ENCODE measurements at places on chromosomes 1 and 21. TPM values are rescaled to one million over a fixed set of nuclear protein-coding genes. Genes with fewer than 3 reads are reported as not detected.

The NTMT2 gene
- not detected for total RNA-seq

The TSPAN2 gene
- 5.9 TPM for total RNA-seq

The GJA4 gene
- 70.5 TPM for total RNA-seq

The RPL11 gene
- total RNA-seq = 1,266 TPM

The PIGP gene
- 2.6 TPM for total RNA-seq

The DIRAS3 gene
- 0.13 TPM for total RNA-seq

The RNU1-3 gene
- total RNA-seq = under 0.01 TPM

The CLCA2 gene
- under 0.01 TPM for total RNA-seq

The FCRL6 gene
- not detected for total RNA-seq

The NBPF20 gene
- total RNA-seq = 1.8 TPM

The GJA8 gene
- not detected for total RNA-seq

The RPE65 gene
- total RNA-seq = not detected

The PRDM16 gene
- not detected for total RNA-seq

The DMRTA2 gene
- total RNA-seq = not detected

The GNAT2 gene
- 0.13 TPM for total RNA-seq

The TMEM51 gene
- total RNA-seq = 13.4 TPM

- DNase-seq = no peak
Observed at GRCh38 chr1:1958071-1958541, 39.0 kb upstream of the TMEM52 start.

- no peak for DNase-seq
Observed at GRCh38 chr21:20703112-20703767, 295.0 kb upstream of the NCAM2 start.

- no peak for DNase-seq
Observed at GRCh38 chr1:246157516-246157915, 349.6 kb downstream of the SMYD3 start.

DNA sequence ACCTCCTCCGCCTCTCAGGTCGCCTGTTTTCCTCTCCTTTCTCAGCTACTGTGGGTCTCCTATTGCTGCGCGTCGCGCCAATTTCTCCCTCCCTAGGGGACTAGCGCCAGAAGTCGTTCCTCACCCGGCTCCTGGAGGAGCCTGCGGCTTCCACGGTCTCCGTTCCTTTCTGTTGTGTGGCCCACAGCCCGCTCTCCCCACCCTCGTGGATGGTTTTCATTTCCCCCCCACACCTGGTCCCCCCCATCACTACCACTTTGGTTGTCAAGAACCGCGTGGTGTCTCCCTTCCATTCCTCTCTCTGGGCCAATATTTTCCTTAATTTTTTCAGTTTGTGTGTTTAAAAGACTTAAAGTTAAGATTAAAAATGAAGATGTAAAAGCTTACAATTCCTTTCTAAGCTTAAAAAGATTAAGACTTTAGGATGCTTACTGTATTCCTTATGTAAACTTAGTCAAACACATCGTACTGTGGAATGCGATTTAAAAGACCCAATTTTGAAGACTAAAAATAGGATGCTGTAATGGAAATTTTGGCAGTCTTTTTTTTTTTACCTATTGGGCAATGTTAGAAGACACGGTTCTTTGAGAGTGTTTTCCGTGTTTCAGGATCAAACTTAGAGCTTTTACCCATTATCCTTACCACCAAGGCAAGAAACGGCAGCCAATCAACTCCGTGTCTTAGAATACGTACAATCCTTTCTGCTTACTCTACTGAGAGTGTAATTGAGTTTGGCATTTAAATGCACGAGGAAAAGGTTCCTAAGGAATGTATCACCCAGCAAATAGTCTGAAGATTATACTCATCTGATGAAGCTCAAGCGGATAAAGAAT, 773 bp downstream of the CNST start:
- DNase-seq = peak; percentile 64

- DNase-seq = no peak
Observed at GRCh38 chr1:159944623-159945455, 574 bp downstream of the IGSF9 start.

- DNase-seq = no peak
Observed at GRCh38 chr1:34682452-34683223, 72.2 kb upstream of the GJB5 start.

- peak; percentile 59 for DNase-seq
Observed at GRCh38 chr1:154697710-154698109, 89.7 kb upstream of the ADAR start.

GRCh38 chr1:116078699-116079223, 32.4 kb upstream of the MAB21L3 start:
- DNase-seq = no peak

GRCh38 chr1:34916104-34916503, 13.3 kb downstream of the DLGAP3 start:
- DNase-seq = no peak

DNA sequence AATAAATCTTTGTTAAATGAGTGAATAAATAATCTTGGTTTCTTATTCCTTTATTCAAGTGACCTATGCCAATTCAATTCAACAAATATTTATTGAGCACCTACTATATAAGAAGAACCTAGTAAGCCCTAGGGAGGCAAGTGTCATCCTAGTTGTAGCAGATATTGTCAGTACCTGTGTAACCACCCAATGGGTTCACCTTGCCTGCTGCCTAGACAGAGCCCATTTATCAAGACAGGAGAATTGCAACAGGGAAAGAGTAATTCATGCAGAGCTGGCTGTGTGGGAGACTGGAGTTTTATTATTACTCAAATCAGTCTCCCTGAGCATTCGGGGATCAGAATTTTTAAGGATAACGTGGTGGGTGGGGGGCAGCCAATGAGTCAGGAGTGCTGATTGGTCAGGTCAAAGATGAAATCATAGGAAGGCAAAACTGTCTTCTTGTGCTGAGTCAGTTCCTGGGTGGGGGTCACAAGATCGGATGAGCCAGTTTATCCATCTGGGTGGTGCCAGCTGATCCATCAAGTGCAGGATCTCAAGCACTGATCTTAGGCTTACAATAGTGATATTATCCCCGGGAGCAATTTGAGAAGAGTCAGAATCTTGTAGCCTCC, 53.8 kb upstream of the KCNA3 start:
- DNase-seq = no peak

- DNase-seq = no peak
Observed at GRCh38 chr21:25189497-25189896, 417.8 kb downstream of the MRPL39 start.

GRCh38 chr1:160127865-160128523, 12.4 kb downstream of the ATP1A2 start:
- no peak for DNase-seq

GRCh38 chr1:48093696-48094528, 96.7 kb upstream of the TRABD2B start:
- DNase-seq = peak; percentile 42

DNA sequence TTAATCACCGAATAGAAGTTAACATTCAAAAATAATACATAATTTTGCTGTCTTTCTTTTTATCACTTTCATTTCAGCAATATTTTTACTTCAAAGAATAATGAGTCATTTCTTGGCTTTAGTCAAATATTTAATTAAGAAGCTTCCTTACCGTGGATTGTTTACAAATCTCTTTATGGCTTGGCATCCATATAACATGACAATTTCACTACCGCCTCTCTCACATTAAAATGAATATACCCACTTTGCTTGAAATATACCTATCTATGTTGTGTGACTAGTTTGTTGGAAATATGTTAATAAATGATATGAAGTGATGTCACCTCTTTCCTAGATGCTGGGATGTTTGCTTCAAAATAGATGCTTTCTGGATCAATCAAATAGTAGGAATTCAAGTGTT, 1203.9 kb downstream of the AMY1C start:
- DNase-seq = no peak

GRCh38 chr1:184649451-184649888, 105.2 kb downstream of the EDEM3 start:
- no peak for DNase-seq

DNA sequence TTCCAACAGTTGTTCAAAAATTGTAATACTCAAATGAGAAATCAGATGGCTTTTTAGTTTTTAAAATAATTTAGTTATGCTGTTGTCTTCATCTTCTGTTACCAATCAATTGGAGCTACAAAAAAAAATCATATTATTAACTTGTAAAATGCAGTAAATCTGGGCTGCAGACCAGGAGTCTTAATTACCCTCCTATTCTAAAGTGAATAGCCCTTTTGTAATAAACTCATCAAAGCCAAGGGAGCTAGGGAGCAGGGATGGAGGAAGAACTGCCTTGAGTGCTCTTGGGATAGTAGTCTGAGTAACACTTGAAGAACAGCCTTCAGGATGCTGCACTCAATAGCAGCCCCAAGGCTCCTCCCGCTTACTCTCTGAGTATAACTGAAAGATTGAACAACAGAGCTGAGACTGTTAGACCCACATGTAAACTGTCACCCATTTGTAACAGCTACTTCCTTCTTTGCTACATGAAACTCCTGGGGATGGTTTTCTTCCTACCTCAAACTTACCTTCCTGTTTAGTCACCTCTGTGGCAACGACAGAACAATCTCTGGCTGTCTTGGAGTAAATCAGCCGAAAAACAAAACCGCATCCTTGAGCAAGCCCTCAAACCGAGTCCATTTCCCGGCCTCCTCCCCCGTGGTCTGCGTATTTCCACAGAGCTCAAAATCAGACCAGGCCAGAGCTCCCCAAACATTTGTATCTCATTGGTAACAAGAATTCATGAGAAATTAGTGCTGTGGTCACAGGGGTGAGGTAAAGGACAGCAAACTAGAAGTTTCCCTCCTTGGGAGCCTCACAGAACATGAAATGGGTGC, 55.9 kb downstream of the CD58 start:
- no peak for DNase-seq

GRCh38 chr1:112232848-112233247, 163.2 kb upstream of the CTTNBP2NL start:
- DNase-seq = no peak

- no peak for DNase-seq
Observed at GRCh38 chr1:47699492-47700235, 261.8 kb downstream of the FOXD2 start.

GRCh38 chr1:185561629-185562028, 172.6 kb upstream of the HMCN1 start:
- DNase-seq = no peak

DNA sequence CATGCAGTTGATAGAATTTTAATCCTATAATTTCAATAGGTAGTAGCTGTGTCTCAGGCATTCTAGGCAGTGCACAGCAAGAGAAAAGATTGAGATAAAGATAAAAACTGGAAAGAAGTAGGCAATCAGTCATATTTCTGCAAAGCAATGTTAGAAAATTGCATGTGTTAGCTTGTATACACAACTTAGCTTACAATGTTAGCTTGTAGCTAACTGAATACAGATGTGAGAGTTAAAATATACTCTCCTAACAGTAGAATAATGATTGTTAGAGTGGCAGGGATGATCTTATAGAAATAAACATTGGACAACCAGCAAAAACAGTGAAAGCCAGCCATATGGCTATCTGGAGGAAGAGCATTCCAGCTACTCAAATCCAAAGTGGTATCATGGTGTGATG, 29.0 kb downstream of the PTPRC start:
- DNase-seq = no peak

DNA sequence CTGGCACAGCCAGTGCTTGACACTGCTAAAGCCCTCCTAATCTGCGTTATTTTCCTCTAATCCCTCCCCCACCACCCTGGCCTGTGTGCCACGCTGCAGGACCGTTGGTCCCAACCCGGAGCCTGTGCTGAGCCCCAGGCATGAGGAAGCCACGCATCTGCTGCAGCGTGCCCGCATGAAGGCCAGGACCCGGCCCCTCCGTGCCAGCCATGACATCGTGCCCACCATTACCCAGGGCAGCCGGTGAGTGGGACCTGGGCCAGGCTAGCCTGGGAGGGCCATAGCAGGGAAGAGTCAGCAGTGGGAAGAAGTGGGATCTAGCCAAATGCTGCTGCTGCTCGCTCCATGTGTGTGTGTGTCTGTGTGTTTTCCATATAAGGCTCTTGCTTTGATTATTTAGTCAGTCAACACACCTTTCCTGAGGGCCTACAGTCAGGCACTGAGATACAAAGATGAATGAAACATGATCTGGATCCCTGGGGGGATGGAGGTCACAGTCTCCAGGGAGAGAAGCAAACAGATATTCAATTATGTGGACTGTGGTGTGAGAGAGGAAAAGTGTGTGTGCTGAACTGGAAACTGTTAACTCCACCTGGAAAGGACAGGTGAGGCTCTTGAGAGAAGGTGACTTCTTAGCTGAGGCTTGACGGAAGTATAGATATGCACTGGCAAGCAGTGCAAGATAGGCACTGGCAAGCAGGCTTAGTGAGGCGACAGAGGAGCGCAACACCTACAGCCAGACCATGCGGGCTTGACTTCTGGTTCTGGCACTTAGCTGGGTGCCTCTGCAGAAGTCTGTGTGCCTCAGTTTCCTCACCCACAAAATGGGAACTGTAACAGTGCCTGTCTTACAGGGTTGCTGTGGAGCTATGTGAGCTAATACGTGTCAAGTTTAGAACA, 15.9 kb downstream of the KIAA1614 start:
- DNase-seq = no peak

DNA sequence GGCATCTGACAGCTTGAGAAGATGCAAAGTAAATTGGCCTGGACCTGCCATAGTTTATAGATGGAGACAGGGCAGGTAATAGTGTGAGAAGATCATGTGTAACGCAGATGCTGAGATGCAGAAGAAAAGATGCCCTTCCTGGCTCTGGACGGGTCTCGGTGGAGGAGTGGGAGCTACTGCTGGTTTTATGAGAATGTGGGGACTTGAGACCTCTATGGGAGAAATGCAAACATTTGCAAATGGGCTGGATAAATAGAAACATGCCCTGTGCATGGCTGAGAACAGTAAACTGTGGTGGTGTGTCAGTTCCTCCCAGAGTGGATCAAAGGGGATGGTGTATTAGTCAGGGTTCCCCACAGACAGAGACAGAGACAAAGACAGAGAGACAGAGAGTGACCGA, 21.9 kb downstream of the UBASH3A start:
- no peak for DNase-seq

DNA sequence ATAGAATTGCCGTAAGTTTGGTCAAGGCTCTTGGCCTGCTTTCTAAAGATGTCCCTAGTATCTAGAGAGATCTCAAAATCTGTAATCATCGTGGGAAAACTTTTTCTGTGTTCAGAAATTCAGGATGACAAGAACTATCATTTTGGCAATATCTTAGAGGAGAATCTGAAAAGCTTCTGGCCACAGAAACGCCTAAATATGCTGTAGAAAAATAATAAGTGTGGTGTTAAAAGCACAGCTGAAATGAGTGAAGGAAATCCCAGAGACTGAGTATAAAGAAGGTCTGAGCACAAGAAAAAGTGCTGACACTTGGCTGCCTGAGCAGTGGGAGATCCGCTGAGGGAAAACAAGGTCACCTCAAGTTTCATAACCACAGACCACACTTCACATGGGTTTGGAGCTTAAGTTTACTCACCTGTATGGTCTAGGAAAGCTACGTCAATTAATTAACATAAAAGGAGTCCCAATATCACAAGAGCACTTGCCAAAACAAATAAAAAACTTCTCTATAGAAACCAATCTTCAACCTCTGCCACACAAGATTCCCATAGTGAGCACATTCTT, 235.2 kb upstream of the IRF2BP2 start:
- DNase-seq = no peak

GRCh38 chr21:27759091-27759659, 792.3 kb upstream of the ADAMTS5 start:
- DNase-seq = peak; percentile 1

GRCh38 chr1:52233463-52233862, 91.6 kb downstream of the ZFYVE9 start:
- DNase-seq = no peak

- DNase-seq = peak; percentile 17
Observed at GRCh38 chr1:205122489-205122882, 708 bp upstream of the RBBP5 start.
